ENCODE measurements at places on chromosomes 16 and 17.

DNA sequence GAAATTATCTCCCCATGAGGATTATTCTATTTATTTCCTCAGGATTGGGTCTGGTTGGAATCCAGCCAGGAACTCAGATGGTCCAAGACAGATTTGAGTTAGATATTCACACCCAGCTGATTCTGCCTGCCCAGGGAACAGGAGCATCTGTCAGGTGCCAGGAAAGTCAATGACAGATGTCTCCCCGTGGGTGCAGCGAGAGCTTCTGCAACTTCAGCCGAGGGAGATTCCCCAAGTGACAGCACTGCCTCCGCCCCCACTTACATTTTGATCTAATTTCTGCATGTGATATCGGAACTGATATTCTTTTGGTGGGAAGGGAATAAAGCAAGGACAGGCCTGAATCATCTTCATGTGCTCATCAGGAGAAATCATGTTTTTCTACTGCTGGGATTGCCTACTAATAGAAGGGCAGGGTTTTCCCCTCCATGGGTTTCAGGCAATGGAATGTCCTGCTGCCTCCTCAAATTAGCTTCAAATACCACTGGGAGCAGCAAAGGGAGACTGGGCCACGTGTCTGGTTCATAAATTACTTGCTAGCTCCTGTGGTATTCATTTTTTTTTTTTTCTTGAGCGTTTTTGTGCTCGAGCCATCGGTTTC lies 15.7 kb upstream of the DHX8 start:
- DNase-seq, result no peak

GRCh38 chr16:53111078-53111791 lies 56.4 kb downstream of the CHD9 start:
- DNase-seq, result no peak

DNA sequence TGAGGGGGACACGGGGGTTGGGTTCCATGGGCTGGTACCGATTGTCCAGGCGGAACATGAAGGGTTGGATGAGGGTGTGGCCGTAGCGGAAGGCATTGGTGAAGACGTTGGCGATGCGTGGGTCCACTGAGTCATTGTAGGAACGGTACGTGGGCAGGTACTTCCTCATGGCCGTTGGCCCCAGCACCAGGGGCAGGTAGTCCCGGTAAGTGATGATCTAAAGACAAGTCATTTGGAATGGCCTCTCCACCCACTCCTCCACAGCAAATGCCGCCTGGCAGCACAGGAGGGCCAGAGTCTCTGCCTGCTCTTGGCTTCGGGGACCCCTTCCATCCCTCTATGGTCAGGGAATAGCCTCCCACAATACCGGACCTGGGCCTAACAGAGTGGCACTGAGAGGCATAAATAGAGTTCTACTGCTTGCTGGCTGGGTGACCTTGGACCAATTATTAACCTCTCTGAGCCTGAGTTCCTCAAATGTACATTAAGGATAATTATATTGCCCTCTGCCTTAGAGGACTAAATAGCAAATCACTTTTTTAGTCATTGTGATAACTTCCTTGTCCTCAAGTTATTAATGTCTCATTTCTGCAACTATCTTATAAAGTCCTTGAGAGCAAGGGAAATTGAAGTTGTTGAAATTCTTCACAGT lies 7.2 kb downstream of the MPO start:
- DNase-seq, result no peak

DNA sequence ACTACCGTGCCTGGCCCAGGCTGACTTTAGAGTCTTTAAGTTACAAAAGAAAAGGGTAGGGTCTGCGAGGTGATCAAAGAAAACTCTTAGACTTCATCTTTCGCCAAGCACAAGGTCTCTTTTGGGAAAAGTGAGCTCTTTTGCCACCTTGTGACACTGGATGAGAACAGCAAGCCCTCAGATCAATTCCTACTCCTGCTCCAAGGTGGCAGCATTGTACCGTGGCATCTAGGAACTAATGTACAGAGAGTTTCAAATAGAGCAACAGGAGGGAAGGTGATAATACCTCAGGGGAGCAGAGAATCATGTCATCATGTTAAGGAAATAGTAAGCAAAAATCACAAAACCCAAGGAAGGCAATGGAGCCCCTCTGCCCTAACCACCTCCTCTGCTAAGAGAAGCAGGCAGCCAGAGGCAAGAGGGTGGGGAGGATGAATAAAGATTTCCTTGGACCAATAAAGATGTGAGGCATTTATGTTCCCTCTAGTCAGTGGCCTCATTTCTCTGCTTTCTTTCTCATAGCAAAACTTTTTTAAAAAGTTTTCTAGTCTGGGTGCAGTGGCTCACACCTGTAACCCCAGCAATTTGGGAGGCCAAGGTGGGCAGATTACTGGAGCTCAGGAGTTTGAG lies 2.1 kb upstream of the C17orf78 start:
- no peak for DNase-seq

DNA sequence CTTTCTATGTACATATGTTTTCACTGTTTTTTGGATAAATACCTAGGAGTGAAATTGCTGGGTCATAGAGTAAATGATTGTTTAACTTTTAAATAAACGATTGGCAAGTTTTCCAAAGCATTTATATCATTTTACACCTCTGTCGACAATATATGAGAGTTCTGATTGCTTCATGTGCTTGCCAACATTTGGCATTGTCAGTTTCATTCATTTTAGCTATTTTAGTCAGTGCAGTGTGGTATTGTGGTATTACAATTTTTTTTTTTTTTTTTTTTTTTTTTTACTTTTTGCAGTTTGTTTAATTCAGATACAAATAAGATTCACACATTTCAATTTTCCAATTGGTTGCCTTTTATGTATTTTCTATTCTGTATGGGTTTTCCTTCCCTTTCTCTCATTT lies 26.0 kb downstream of the TADA2A start:
- no peak for DNase-seq

- no peak for DNase-seq
Observed at GRCh38 chr16:22161999-22162655, at the start of gene SDR42E2. TSS of gene SDR42E2 (plus strand) at chr16:22162506. CDS start at chr16:22165583, 3,077 bp downstream.

DNA sequence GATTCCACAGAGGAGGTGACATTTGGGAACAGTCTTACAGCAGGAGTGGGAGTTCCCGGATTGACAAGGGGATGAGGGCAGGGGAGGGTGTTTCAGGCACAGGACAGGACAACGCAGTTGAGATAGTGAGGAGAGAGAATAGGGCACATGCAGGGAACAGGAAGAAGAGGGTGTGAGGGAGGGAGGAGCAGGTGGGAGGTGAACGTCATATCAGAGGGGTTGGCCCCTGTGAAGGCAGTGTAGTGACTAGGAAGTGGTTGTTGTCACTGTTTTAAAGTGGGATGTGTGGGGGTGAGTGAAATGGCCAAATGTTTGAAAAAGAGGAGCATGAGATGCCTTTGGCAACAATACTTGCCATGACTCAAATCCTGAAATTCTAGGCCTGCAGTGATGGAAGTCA lies 12.2 kb downstream of the PRKCB start:
- DNase-seq, result no peak

DNA sequence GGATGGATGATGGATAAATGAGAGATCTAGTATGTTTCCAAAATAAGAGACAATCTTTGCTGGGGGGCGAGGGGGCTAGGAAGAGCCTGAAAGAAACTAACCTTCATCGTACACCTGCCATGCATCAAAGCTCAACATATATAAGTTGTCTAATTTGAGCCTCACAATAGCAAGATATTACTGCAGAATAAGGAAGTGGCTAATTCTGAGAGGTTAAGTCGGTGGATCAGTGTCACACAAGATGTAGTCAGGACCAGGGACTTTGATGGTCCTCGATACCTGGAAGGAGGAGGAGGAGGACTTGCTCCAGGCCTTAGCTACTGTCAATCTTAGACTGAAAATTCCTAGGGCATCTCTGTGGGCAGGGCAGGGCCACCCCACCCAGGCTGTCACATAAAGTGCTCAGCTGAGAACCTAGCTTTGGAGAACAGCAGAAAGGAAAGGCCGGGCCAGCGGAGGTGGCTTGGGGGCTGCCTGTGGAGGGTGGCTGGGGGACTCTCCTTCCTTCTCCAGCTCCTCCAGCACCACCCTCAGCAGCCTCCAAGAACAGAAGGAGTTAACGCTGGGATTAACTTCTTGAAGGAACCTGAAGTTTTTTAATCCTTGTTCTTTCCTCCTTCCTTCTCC lies 460 bp upstream of the SLC13A2 start:
- DNase-seq, result no peak

GRCh38 chr17:78748048-78748729 lies 33.9 kb downstream of the CYTH1 start:
- DNase-seq, result no peak

GRCh38 chr16:2009164-2009711 lies 383 bp downstream of the ZNF598 start:
- no peak for DNase-seq

- DNase-seq, result no peak
Observed at GRCh38 chr16:49704586-49705155, 151.2 kb downstream of the ZNF423 start.

GRCh38 chr16:8670014-8670560 lies 4.3 kb upstream of the ABAT start:
- DNase-seq, result no peak

DNA sequence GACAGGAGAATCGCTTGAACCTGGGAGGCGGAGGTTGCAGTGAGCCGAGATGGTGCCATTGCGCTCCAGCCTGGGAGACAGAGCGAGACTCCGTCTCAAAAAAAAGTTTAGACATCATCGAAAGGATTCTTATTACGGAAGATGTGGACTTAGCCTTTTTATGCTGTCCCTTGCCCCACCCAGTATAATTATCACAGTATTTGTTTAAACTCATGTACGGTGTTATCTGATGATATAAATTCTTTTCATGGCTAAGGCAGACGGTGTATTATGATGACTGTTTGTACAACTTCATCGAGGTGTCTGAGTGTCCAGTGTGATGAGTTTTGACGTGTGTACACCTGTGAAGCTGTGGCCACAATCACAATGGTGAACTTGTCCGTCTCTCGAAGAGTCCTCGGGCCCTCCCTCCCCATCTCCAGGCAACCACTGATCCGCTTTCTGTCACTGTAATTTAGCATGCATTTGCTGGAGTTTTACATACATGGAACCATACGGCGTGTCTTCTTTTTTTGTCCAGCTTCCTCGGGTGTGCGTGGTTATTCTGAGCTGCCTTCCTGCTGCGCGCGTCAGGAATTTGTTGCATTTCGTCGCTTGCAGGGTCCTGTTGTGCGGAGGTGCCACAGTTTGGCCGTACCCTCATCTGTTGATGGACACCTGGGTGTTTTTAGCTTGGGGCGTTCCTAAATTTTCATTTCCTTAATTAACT lies 26.2 kb downstream of the BAIAP2 start:
- DNase-seq, result no peak

DNA sequence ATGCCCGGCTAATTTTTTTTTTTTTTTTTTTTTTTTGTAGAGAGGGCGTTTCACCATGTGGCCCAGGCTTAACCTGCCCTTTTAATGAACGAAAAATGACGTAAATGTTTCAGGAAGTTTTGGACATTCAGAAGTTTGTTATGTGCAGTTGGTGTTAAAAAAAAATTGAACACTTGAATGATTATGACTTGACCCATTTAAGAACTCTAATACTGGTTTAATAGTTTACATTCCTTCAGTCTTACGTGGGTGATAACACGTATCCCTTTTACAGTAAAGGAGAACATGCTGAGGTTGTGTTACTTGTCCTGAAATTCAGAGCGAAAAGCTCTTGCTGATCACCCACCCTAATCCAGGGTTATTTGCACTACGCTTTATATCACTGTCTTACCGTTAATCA lies 1.7 kb downstream of the MLYCD start:
- DNase-seq, result no peak

DNA sequence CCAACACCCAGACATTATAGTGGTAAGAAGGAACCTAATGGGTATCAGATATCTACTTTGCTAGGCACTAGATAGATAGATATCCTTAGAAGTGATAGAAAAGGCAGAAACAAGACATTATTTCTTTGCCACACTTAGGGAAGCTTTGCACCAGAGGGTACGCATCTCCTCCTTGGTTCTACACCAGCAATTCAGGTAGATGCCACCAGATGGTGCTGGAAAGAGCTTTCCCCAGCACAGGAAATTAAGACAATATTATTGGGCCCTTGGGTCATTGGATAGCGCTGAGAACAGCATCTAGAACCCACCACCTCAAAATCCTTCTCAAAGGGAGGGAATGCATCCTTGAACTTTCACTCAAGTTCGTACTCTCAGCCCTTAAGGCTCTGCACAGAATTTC lies 173.8 kb upstream of the CCL2 start:
- DNase-seq, result no peak

DNA sequence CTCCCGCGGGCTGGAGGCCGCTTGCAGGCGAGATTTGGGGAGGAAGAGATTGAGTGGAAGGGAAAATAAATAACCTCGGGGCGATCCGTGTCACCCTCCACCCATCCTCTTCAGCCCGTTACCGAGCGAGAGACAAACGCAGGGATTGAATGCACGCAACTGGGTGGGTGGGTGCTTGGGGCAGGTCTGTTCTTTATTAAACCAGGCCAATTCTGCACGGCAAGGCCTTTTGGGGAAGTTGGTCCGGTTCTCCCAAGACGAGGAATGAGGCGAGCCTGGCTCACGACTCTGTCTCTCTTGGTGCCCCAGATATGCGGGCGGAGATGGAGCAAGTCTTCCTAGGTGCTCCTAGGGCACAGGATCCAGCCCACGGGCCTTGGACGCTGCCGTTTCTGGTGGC lies 396 bp upstream of the HOXB7 start:
- DNase-seq, result no peak

DNA sequence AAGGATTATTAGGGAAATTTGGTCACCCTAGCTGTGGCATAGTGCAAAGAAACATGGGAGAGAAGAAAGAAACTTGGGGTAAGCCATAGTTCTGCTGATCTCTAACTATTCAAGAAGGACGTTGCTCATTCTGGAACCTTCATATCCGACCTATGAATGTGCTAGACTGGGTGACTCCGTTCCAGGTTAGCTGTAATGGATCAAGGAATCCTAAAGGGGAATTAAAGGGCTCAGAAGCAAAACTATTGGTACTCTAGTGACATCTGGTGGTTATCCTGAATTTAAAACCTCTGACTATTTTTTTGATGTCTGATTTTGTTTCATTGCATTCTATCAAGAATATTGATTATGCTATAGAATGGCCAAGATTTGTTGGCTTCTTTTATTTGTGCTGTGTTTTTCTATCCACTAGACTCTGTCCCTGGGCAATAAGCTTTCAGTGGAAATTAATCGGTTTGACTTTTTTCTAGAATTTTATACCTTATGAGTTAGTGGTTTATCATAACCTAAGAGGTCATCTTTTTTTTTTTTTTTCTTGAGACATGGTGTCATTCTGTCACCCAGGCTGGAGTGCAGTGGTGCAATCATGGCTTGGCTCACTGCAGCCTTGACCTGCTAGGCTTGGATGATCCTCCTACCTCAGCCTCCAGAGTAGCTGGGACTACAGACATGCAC lies 19.5 kb downstream of the PCTP start:
- DNase-seq, result no peak

GRCh38 chr16:53672461-53672860 lies 31.2 kb downstream of the RPGRIP1L start:
- no peak for DNase-seq

GRCh38 chr16:85719605-85720301 lies 31.0 kb upstream of the GINS2 start:
- no peak for DNase-seq

DNA sequence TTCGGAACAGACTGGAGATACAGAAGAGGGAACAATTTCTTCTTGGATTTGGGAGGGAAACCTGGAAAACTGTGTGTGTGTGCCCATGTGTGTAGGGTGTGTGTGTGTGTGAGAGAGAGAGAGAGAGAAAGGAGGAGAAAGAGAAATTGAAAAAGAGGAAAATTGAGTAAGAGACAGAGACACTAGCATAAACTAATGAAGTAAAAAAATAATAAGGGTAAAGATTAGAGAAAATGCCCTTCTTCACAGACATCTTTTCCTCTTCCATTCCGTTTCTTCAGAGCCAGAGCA lies 13.9 kb upstream of the HOXB2 start:
- no peak for DNase-seq
